ENCODE measurements at places on chromosomes 6 and 20.

- no peak for DNase-seq
Measured at GRCh38 chr6:147724454-147724853, 216.0 kb downstream of the SAMD5 start.

DNA sequence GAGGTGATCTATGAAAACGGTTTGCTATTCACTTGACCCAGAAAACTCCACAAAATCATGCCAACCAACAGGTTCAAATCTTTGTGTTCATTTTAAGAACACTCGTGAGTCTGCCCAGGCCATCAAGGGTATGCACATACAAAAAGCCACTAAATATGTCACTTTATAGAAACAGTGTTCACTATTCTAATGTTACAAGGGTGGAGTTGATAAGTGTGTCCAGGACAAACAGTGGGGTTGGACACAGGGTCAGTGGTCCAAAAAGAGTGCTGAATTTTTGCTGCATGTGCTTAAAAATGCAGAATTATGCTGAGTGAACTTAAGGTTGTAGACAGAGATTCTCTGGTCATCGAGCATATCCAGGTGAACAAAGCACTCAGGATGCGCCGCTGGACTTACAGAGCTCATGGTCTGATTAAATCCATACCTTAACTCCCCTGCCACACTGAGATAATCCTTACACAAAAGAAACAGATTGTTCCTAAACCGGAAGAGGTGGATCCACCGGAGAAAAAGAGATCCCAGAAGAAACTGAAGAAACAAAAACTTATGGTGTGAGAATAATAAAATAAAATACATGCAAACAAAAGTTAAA, 23.5 kb downstream of the KIAA0408 start:
- no peak for DNase-seq

GRCh38 chr6:125507987-125508655, 206.4 kb upstream of the HDDC2 start:
- DNase-seq: peak; percentile 32

DNA sequence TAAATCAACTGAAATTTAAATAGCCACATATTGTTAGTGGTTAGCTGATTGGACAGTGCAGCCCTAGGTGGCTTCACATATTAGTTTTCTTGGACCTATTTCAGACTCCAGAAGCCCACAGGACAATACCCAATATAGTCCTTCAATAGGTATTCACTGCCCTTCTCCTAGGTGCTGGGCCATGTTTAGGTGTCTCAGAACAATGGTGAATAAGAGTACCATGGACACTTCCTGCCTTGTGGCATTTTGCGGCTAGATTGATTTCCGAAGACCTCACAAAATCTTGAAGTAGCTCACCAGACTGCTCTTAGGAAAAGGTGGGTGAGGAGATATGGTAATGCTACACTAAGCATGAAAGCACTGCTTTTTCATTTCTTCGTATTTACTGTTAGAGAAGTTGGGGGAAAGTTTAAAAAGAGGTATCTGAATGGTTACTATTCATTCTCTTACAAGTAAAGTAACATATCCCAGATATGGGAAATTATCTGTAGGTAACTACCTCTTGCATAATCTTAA, 199.3 kb downstream of the GJA10 start:
- no peak for DNase-seq

GRCh38 chr6:89045576-89045975, 35.0 kb upstream of the PNRC1 start:
- no peak for DNase-seq

GRCh38 chr20:63102721-63103375, 96.1 kb upstream of the BHLHE23 start:
- peak; percentile 69 for DNase-seq

DNA sequence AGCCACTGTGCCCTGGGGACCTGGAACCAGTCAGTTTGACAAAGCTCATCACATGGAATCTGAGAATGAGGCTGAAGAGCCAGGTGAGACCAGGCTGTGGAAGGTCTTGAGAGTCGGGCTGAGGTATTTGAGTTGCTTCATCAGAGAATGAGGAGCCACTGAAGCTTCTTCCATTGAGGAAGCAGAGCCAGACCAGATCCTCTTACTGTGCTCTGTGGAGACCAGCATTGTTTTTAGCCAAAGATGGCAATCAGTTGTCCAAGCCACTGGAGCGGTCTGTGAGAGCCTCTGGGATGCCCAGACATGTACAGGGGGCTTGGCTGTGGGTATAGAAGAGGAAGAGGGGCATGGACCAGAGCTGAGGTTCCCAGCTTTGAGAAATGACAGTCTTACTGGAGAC, 6.1 kb upstream of the EPB41L1 start:
- no peak for DNase-seq

GRCh38 chr20:33092361-33092760, 12.9 kb downstream of the BPIFB4 start:
- DNase-seq: no peak

DNA sequence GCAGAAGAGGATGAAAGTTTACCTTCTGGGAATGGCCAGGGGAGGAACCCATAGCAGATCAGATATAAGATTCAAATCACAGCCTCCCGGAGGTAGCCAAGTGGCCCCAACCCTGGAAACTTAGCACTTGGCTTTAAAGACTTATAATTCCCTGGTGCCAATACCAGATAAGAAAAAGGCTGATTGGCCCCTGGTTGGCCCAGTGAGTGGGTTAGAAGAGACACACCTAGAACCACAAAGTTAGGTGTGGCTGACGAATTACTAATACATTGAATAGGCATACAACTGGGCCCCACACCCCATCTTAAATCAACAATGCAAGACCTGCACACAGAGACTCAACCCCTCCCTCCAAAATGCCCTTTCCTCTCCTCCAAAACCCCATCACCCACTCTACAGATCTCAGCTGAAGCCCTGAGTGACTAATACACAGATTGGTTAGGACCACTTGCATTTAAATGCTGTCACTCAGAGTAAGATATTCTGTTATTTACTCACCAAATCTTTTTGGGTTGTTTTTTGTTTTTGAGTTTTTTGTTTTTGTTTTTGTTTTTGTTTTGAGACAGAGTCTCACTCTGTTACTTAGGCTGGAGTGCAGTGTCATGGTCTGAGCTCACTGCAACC, 315.4 kb upstream of the JARID2 start:
- DNase-seq: no peak

- DNase-seq: no peak
Measured at GRCh38 chr6:149854532-149854931, 9.6 kb downstream of the LRP11 start.

GRCh38 chr6:155432293-155432692, 23.3 kb downstream of the NOX3 start:
- DNase-seq: no peak

- no peak for DNase-seq
Measured at GRCh38 chr6:124389127-124389526, 573.1 kb upstream of the RNF217 start.

- no peak for DNase-seq
Measured at GRCh38 chr6:170146640-170147039, 144.2 kb downstream of the DLL1 start.

DNA sequence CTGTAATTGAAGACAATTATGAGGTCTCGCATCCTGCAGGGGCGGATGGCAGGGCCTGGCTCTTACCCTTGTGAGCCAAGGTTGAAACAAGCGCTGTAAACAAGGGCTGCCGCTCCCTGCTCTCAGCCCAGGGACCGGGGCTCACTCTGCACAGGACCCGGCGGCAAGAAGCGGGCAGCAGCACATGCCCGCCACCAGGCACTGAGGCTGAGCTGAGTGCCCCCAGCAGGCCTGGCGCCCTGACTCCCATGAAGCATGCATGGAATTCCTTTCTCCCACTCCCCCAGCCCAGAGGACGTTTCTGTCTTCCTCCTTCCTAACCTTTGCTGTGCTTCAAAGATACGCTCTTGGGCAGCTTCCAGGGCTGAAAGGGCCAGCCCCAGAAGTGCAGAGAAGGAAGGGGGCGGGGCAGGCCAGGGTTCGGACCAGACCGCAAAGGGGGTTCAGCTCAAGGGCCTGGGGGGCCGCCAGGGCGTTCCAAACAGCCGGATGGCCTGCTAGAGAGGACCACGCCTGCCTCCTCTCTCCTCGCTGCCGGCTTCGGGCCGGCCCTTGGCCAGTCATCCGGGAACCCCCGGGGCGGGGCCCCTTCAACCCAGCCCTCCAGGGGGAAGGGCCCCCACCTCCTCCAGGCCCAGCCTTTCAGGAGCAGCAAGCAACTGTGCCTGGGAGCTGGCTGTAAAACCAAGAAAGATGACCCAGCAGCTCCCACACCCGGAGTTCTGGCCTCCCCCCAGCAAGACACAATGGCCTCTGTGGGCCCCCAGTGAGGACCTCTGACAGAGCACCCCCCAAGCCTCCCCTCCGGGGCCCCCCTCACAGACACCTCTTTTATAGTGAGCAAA, 109.9 kb downstream of the NOL4L start:
- peak; percentile 94 for DNase-seq

GRCh38 chr6:41427642-41428335, 92.4 kb downstream of the NCR2 start:
- peak; percentile 67 for DNase-seq

- DNase-seq: no peak
Measured at GRCh38 chr20:52294106-52294628, 102.6 kb upstream of the ZFP64 start.

GRCh38 chr6:159082039-159082815, 37.4 kb upstream of the TAGAP start:
- no peak for DNase-seq

GRCh38 chr6:56772737-56773184, 130.1 kb upstream of the DST start:
- DNase-seq: peak; percentile 55

DNA sequence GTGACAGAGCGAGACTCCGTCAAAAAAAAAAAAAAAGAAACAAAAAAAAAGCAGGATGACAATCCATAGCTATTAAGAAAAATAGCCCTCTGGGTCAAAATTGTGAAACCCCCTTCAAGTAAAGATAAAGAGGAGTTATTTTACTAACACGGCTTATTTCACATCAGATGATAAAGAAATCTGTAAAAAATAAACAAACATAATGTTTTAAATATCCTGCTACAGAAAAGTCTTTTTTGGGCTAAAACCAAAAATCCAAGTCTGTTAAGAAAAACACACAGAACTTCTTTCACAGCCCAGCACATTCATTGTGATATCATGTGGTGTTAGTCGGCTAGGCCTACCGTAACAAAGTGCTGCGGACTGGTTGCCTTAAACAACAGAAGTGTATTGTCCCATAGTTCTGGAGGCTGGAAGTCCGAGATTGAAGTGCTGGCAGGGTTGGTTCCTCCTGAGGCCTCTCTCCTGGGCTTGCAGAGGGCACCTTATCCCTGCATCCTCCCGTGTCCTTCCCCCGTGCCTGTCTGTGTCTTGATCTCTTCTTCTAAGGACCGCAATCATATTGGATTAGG, 239.2 kb upstream of the TAB2 start:
- no peak for DNase-seq

DNA sequence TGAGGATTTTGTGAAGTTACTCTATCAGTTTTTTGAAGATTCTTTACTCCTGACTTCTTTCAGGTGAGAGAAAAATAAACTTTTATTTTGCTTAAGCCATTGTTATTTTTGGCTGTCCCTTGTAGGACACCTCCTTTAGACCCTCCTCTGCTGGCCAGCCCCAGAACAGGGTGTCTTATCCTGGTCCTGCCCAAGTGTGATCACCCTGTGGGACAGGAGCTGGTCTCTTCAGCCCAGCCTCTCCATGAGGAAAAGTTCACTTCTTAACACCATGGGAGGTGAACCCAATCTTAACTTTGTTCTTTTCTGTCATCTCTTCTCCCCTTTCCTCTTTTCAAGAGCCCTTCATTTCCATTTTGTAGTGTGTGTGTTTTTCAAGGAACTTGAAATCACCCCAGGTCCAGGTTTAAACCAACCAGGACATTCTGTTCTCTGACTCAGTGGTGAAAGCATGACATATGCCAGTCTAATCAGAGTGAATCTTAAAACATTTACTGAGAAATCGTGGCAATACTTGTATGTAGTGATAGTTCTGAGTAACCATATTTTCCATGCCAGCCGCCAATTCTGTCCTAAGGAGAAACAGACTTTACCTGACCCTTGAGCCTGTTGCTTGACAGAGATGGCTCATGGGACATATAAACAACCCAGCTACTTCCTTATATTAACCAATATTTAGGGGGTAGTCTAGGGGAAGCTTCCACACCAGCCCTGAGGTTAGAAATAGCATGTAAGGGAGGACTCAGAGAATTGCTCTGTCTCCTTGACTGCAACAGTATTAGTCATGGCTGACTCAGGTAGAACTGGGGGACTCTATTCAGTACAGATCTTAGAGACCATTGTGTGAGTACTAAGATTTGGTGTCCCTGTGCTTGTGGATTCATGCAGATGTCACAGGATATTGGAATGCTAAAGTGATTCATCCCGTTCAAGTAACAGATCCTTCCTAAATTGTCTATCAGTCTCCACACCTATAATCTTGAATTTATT, 48.8 kb downstream of the FLRT3 start:
- no peak for DNase-seq

- DNase-seq: no peak
Measured at GRCh38 chr6:100379386-100379785, 85.3 kb downstream of the SIM1 start.

GRCh38 chr6:87210979-87211378, 55.6 kb downstream of the ZNF292 start:
- DNase-seq: no peak

DNA sequence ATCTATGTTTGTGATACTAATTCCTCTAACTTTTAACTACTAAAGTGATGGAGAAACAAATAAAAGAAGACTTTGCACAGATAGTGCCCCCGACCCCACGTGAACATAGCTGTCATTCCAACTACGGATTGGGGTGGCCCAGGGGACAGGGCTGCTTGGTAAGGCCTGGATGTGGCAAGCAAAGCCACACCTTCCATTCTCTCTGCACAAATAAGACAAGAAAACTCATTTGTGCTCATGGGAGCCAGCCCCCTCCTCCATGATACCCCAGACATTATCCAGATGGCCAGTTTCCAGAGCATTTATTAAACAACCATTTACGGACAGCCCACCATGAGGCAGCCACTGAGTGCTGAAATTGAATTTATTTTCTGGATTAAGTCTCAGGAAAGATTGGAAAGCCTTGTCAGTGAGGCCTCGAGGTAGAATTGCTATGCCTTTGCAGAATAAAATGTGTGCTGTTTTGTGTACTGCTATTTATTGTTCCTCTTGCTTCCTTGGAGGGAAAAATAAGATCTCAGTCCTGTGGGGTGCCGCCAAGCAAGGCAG, 151.2 kb downstream of the UNC5CL start:
- no peak for DNase-seq

GRCh38 chr6:27312950-27313271, 838 bp upstream of the POM121L2 start:
- no peak for DNase-seq

- no peak for DNase-seq
Measured at GRCh38 chr6:119179842-119180241, 101.4 kb upstream of the FAM184A start.

DNA sequence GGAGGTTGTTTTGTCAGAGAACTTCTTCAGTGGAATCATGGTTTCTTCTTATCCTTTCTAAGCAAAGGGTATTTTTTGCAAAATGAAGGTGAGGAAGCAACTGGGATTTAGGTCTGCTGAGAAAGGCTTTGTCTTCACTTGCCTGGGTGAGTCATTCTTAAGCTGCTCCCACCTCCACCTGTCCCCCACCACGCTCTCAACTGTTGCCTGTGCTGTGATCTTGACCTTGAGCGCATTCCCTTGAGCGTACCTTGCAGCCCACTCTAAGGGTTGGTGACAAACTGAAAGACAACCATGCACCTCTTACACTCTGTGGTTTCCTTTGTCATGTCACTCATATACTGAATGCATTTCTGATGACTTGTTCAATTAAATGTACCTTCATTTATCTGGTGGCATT, 641.1 kb downstream of the RNF144B start:
- no peak for DNase-seq

- DNase-seq: no peak
Measured at GRCh38 chr20:25135031-25135430, 53.1 kb upstream of the VSX1 start.

Measured in Right ventricle myocardium superior (tissue), 1 donor.